ENCODE measurements at places on chromosomes 1 and 21. TPM values are rescaled to one million over a fixed set of nuclear protein-coding genes. Genes with fewer than 3 reads are reported as not detected.

S100A8 gene
- polyA plus RNA-seq, result not detected

INSRR gene
- 0.02 TPM for polyA plus RNA-seq

NHLH1 gene
- polyA plus RNA-seq, result 0.91 TPM

SSU72 gene
- 110 TPM for polyA plus RNA-seq

PPIE gene
- polyA plus RNA-seq, result 49.4 TPM

LRRC39 gene
- polyA plus RNA-seq, result 0.33 TPM

CFHR5 gene
- polyA plus RNA-seq, result not detected

- no peak for DNase-seq
These were observed 38.4 kb downstream of the NFASC start for GRCh38 chr1:204909109-204909508.

DNA sequence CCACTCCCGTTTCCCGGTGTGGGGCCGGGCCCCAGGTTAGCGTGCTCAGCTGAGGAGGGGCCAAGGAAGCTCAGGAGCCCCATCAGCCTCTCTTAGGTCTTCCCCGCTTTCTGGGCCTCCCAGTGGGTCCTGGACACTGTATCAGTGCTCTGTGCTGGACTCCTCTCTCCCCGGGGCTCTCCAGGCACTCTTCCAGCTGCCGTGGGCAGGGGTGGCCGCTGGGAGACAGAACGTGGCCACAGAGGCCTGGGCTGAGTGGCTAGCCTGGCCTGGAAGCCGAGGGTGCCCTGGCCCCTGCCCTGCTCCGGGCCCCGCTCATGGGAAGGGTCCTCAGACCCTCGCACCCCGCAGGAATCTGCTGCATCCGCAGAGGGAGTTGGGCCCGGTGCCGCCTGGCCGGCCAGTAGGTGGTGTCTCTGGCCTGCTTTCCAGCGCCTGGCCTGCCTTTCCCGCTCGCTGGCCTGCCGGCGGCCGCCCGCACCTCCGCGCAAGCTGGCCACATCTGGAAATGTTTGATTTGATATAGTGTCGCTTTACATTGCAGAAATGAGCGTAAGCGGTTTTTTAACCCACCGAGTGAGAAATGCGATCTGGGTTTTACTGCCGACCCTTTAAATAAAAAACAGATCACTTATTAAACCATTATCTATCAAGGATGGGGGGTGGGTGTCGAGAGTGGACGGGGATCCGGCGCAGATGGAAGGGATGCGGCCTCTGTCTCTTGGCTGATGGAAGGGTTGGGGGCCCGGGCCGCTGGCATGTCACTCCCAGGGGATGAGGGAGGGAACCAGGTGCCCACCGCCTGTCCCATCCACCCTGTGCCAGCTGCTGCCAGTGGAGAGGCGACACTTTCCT, 74.4 kb upstream of the TTC34 start:
- DNase-seq, result no peak

DNA sequence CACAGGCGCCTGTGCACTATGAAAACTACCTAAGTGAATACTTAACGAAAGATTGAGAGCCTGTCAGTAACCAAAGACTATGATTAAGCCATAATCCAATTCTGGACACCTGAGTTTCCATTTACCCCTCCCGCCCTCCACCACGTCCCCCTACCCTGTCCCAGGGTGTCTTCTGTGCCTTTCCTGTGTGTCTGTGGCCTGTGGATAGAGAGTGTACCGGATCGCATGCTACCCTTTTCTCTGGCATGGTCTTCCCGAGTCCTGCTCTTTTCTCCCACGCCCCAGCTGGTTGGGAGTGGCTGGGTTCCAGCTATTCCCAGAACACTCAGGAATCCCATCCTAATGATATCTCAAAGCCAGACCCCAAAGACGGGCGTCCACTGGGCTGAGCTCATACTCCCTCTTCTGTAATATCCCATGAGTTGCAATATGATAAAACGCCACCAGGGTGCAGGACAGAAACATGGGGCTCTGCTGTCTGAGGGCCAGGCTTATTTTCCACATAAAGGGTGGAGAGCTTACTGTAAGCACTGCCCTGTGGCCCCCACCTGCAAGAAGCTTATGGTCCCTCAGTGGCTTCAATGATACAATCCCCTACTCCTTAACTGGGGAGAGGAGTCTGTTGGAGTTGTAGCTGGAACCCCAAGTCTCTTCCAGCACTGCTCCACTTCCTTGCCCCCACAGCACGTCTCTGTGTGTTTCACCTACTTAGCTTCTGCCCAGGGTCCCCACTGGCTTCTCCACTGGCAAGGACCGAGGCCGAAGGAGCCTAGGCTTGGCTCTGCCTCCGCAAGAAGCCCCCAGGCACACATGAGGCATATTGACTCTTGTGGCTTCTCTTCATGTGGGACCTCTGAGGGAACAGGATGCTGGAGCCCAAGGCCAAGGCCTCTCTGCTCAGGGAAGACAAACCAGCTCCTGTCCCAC, 17.6 kb upstream of the ALX3 start:
- peak; percentile 78 for DNase-seq

GRCh38 chr21:29649406-29649814, 290.4 kb downstream of the GRIK1 start:
- DNase-seq, result no peak

DNA sequence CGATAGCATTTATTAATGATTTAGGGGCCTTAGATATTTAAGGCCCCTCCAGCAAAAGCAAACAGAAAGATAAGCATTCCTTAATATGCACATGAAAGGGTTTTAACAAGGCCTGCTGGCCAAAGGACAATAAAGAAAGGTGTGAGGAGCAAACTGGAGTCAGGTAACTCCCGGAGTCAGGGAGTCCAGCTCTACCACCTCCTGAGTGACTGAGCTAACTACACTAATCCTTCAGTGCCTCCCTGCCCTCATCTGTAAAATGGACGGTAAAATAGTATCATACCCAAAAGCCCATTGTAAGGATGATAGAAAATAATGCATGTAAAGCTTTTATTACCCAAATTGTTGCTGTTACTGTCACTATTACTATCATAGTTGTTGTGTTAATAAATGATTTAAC, 161.7 kb downstream of the SIPA1L2 start:
- DNase-seq, result no peak

DNA sequence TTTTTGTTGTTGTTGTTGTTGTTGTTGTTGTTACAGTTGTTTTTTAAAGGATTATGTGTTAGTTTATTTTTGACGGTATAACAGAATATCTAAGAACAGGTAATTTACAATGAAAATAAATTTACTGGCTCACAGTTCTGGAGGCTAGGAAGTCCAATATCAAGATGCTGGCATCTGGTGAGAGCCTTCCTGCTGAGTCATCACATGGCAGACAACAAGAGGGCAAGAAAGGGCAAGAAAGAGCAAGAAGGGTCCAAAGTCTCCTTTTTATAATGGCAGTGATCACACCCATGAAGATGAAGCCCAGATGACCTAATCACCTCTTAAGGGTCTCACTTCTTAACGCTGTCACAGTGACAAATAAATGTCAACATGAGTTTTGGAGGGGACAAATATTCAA, 142.1 kb downstream of the NEGR1 start:
- no peak for DNase-seq

- DNase-seq, result no peak
These were observed 28.6 kb upstream of the KDM4A start for GRCh38 chr1:43621386-43621785.

GRCh38 chr1:41894101-41894807, 24.5 kb downstream of the HIVEP3 start:
- no peak for DNase-seq

DNA sequence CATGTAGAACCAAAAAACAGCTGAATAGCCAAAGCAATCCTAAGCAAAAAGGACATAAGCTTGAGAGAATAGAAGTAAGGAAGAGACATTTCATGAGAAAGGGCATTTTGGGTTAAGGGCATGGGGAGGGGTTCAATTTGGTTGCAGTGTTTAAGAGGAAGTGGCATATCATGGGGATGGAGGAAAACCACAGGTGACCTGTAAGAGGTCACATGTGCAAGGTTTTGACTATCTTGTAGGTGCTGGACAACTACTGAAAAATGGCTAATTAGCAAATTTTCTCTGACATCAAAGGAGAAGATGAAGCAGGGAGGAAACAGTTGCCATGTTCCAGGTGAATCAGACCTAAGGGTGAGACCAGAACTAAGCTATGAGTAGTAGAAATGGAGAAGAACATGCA, 31.3 kb upstream of the ROR1 start:
- DNase-seq, result no peak

GRCh38 chr1:108947871-108948525, 15.3 kb downstream of the CLCC1 start:
- no peak for DNase-seq

DNA sequence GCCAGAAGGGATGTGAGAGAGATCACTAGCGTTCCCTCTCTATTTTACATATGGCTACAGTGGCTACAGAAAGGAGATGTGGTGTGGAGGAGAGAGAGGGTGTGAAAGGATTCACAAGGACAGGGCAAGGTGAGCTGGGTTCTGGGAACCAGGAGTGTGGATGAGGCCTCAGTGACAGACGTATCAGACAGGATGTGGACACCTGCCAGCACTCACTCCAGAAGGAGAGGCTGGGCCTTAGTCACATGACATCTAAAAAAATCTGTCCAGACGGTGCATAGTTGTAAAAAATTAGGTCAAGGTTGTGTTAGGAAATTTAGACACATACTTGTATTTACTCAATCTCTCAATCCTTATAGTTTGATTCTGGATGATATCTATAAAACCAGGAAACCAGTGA, 10.6 kb downstream of the TRIM67 start:
- DNase-seq, result no peak

- DNase-seq, result no peak
These were observed 47.1 kb upstream of the ZYG11A start for GRCh38 chr1:52795464-52795863.

DNA sequence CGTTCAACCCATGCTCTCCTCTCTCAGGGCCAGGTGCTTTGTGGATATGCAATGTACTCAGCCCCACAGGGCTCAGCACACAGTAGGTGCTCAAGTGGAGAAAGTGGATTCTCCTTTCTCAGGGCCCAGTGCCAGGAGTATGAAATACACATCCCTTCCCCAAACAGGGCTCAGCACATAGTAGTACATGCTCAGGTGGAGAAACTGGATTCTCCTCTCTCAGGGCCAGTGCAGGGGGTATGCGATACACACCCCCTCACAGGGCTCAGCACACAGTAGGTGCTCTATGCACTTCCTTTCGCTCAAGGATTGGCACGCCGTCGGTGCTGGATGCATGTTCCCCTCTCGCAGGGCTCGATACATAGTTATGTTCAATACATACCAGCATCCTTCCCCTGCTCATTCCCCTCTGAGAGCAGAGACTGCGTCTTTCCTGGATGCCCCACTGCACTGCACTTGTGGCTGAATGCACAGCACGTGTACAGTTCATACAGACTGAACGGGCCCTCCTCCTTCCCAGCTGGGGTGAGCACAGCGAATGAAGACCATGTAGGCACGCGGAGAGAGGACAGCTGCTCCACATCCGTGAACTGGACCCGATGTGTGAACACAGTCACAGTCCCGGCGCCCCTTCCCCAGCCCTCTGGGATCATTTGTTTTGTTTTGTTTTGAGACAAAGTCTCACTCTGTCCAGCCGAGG, 16.6 kb upstream of the DISP3 start:
- no peak for DNase-seq

DNA sequence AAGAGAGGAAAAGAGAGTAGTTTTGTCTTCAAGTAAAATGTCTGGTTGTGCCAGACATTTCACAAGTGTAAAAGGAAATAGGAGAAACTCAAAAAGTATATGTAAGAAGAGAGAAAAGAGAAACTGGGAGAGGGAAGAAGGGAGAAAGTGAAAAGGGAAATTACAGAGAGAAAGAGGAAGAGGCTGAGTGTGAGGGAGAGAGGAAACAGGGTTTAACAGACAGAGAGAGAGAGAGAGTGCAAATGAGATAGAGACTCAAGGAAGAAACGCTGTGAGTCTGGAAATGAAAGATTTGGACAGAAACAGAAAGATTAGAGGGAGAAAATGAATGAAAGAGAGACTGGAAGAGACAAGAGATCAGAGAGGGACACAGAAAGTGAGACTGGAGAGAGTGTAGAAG, 806.2 kb downstream of the PLA2G4A start:
- DNase-seq, result no peak

DNA sequence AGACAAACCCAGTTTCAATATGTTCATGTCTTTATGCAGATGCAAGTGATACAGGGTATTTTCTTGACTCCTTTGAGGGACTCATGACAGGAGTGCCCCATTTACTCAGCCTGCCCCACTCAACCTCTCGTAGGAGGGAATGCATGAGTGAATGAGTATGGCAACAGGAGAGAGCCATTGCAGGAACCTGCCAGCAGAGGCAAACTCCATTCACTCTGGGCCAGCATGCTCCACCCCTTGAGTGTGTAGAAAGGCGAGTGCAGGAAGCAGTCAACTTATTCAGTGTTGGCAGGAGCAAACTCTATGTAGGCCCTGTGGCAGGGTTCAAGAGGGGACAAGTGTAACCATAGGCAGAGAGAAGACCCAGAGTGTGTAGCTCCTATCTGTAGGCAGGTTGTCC, 1526.3 kb downstream of the PLA2G4A start:
- no peak for DNase-seq

GRCh38 chr1:42743317-42744147, 3.5 kb upstream of the CLDN19 start:
- DNase-seq, result no peak

DNA sequence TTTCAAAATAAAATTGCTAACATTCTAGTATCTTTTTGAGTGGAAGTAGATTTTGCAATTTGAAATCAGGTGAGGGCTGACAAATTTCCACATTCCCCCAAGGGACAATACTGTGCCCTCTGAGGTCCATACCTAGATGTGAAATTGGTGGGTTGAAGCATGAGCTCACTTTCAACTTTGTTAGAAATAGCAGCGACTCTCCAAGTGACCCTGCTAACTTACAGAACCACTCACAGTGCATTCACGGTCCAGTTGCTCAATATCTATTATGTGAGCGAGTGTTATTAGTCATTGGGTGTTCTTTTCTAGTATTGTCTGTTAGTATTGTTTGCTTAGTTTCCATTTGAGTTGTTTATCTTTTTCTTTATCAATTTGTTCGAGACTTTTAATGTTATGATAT, 53.6 kb upstream of the ASB17 start:
- no peak for DNase-seq
